Mesendoderm (in vitro differentiated cells): ENCODE measurements at places on chromosomes 1 and 21.
A peak's percentile ranks its signal among the peaks of the same experiment; 100 is the strongest.

GRCh38 chr1:96206451-96206850 is 515.1 kb upstream of the PTBP2 start:
- DNase-seq, result peak; percentile 27

DNA sequence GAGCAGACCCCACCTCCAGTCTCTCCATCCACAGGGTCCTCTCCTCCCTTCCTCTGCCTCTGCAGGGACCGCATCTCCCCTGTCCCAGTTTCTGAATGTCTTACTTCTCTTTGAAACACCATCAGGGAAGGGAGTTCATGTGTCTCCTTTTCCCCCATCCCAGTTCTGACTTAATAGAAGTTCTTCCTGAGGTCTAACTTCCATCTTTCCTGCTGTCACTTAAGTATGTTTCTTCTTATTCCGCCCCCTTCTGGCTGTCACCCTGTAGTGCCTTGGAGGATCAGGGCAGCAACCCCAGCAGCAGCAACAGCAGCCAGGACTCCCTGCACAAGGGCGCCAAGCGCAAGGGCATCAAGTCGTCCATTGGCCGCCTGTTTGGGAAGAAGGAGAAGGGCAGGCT is 29.3 kb downstream of the MYOG start:
- DNase-seq, result peak; percentile 13

DNA sequence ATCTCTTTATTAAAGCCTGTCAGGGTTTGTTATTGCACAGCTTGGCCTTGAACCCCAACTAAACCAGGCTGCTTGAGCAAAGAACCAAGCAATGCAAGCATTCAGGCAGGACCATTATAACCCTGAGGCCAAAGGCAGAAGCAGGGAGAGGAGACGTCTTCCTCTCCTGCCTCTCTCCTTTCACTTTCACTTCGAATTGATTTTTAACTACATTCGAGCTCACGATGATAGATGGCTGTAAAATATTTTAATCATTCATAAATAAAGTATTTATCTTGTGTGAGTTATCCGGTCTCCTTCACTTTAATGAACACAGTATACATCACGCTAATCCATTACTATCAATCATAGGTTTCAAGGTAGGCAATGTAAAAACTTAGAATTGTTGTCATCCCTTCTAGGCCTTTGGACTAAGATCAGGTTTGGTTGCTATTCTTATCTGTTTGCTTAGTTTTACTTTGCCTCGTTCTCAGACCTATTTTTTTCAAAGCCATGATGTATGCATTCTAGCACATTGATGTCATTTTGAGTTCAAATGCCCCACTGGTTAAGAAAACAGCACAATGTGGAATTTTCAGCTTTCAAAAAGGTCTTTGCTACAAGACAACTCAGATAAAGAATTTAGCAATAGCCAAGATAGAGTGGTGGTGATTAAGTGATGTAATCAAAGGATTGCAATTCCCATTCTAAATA is 480.2 kb upstream of the RUNX1 start:
- DNase-seq, result no peak

DNA sequence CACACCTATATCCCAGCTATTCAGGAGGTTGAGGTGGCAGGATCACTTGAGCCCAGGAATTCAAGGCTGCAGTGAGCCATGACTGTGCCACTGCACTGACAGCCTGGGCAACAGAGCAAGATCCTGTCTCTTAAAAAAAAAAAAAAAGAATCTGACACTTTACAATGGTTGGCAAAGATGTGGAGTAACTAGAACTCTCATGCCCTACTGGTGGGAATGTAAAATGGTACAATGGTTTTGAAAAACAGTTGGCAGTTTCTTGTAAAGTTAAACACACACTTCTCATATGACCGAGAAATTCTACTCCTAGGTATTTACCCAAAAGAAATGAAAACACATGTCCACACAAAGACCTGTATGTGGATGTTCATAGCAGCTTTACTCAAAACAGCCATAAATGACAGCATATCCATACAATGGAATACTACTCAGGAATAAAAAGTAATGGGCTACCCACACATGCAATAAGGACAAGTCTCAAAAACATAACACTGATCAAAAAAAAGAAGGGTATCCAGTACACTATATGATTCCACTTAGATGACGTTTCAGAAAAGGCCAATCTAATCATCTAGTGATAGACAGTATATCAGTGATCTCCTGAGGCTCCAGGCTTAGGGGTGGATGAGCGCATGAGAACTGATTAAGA is 58.1 kb downstream of the HLCS start:
- no peak for DNase-seq

DNA sequence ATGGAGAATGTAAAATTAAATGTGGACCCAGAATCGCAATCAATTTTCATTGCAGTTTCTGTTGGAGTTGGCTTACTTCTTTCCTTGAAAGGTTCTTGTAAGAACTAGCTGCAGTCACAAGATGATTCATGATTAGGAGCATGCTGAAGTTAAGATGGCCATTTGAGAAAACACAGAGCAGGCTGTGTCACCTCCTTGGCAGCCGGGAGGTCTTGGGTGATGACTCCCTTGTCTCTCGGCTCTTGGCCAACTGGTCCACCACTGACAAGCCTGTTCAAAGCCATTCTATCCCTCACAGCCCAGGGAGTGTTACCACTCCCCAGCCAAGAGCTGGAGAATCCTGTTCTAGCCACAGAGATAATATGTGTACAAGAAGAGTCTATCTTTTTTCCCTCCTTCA is 40.6 kb downstream of the OPTC start:
- DNase-seq, result no peak

- no peak for DNase-seq
Observed at GRCh38 chr1:229624521-229625070, 1.3 kb downstream of the TAF5L start.

GRCh38 chr1:221583465-221583864 is 158.4 kb downstream of the DUSP10 start:
- no peak for DNase-seq

DNA sequence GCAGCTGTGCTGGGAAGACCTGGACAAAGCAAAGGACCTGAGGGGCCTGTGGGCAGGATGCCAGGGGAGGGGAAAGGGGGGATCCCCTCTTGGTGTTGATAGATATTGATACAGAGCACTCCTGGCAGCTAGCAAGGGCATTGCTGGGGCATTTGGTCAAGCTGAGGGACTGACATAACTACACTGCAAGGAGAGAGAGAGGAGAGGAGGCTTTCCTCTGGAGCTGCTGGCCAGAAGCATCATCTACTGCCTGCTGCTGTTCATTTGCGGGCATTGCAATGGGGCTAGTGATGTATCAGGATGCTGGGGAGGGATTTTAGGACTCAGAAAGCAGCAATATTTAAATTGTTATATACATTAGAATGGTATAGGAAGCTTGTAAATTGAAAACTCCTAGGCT is 142.0 kb downstream of the ZNF648 start:
- peak; percentile 64 for DNase-seq

DNA sequence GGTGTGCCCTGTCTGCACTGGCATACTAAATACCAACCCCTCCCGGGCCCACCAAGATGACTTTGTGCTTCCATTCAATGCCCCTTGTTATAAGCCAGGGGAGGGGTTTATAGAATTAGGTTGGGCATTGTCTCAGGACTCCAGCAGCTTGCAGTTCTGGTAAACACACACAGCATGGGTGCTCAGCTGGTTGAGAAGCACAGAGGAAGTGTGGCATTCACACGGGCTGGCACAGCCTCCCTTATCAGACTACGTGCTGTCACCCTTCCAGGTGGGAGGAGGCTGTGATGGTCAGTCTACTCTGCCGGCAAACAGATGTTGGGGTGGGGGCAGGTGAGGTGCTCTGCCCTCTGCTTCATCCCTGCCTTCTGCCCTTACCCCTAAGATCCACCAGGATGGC is 15.0 kb upstream of the SLC6A17 start:
- DNase-seq, result peak; percentile 45

- DNase-seq, result no peak
Observed at GRCh38 chr1:116785006-116785405, 30.8 kb downstream of the CD2 start.

- no peak for DNase-seq
Observed at GRCh38 chr1:33382661-33383415, 48.1 kb downstream of the PHC2 start.

- no peak for DNase-seq
Observed at GRCh38 chr1:59897165-59897564, 29.4 kb downstream of the CYP2J2 start.

DNA sequence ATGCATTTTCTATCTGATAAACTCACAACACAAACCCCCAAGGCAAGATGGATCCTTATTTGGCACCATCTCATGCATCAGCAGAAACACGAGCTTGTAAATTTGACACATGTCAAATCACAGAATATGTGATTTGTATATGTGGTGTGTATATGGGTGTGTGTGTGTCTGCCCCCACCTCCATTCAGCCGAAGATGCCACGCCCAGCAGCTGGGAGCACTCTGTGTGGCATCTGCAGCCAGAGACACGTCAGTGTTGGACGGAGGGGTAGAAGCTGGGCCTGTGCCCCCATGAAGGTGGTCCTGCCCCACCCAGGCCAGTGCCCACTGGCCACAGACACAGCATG is 108.4 kb downstream of the CAPN8 start:
- no peak for DNase-seq

DNA sequence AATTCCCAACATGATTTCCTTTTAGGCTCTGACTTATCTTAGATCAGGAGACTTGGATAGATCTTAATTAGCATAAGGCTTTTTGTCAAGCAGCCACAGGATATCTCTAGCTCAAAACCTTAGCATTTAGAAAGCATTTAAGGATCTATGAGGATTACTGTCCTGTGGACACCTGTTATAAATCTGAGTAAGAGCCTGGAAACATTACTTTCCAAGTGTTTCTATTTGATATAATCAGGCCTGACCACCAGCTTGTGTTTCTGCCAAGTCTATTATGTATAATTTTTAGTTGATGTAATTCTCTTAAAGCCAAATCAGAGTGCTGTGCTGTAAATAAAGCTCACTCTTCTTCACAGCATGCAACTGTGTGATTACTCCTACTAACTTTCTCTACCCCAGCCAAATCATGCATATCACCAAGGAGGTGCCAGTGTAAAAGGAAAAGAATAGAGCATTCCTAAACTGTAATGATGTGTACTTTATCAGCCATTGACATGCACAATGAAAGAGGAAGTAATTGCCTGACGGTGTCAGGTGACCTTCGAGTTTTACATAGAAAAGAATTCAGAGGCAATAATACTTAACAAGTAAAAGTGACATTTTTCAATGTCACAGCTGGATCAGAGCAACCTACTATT is 309.9 kb upstream of the PRMT6 start:
- peak; percentile 61 for DNase-seq

DNA sequence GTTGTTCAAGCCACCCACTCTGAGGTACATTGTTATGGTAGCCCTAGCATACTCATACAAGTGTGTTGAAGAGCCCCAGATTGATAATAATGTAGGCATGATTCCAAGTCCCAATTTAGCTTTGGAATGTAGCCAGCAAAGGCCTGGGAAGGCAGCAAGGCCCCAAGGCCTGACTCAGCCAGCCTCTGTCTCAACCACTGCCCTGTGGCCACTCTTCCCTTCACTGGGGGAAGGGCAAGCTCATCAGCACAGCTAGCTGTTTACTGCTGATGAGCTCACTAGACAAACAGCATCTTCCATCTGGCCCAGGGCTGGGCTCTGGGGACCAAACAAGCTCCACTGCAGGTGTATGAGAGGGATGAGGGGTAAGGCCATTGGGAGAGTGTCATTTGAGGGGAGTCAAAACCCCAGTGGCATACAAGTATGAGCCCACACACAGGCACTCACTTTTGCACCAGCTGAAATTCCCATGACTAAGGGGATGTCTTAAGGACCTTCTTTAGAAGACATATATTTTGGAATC is 2.2 kb upstream of the IRF6 start:
- DNase-seq, result peak; percentile 67

- DNase-seq, result no peak
Observed at GRCh38 chr1:220226752-220227151, 45.5 kb downstream of the RAB3GAP2 start.

GRCh38 chr21:35840197-35840799 is 220.0 kb downstream of the SETD4 start:
- DNase-seq, result peak; percentile 71

GRCh38 chr1:111234258-111234657 is 6.7 kb downstream of the CHI3L2 start:
- no peak for DNase-seq

DNA sequence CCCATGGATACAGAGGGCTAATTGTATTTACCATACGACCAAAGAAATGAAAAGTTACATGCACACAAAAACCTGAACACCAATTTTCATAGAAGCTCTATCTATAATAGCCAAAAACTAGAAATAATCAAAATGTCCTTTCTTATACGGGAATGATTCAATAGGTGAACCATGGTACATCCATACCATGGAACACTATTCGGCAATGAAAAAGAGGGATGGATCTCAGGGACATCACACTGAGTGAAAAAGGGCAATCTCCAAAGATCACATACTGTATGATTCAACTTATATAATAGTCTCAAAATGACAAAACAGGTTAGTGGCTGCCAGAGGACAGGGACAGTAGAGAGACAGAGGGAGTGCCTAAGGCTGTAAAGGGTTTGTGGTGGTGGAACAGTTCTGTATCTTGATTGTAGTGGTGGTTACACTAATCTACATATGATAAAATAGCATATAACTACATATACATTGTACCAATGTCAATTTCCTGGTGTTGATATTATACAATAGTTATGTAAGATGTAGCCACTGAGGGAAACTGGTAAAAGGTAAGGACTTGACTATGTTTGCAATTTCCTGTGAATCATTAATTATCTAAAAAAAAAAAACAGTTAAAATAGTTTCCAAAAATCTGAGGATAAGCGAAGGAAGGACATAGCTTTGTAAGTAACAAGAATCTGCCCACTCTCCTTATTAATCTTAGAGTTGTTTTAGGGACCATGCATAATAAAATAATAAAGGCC is 3.7 kb downstream of the RSBN1 start:
- DNase-seq, result no peak

DNA sequence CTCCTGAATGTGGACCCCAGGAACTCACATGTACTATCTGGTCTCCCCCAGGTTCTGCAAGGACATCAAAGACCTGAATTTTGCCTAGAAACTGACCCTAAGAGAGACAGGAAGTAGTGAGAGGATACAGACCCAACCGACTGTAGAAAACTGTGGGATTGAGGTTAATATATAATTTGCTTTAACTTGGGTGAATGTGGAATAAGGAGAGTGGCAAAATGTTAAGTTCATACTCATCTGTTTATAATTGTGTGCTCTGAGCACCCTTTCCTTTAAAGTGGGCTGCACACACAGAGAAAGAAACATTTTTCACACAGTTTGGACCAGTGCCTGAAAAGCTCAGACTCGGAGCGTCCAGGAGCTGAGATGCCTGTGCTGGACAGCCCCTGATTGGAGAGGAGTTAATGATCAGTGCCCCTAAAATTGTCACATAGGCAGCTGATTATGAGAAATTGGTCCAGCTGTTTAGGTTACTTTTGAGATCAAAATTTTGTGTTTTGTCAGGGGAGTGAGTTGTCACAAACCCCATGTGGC is 37.2 kb downstream of the ROR1 start:
- DNase-seq, result no peak
